ENCODE measurements at places on chromosomes 5 and 9.

- no peak for DNase-seq
Observed at GRCh38 chr5:107274571-107274970, 396.2 kb downstream of the EFNA5 start.

DNA sequence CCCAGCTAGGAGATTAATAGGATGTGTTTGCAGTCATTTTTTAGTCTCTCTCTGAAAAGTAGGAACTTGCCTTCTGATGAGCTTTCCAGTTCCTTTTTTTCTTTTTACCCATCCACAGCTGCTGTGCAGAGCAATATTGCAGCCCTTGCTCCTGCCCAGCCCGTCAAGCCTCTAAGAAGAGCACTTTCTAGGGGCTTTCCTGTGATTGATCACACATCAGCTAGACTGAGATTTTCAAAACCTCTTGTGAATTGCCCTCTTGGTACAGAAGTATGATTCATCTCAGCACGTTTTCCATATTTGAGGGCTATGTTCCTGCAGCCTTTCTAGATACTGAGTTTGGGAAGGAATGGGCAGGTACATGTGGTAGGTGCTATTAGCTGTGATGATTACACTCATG lies 93.9 kb downstream of the GALNT10 start:
- no peak for DNase-seq

DNA sequence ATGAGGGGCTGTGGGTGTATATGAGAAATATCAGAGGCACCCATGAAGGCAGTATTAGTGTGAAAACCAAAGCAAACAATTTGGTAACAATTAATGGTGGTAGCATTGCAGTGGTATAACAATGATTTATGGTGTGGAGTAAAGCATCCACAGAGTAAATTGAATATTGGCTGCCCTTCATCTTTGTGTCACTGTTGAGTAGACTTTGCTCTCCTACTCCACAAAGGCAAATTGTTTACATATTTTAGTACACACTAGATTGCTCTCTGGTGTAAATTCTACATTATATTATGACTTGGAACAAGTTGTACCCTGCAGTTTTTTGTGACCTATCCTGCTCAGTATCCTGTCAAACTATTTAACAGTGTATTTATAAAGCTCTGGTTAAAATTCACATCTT lies 455.5 kb upstream of the RORB start:
- DNase-seq, result no peak

GRCh38 chr5:124581738-124582560 lies 164.5 kb downstream of the ZNF608 start:
- DNase-seq, result no peak

Measured in MG63 (cell line).